ENCODE measurements at places on chromosomes 11 and 22. TPM values are rescaled to one million over a fixed set of nuclear protein-coding genes. Genes with fewer than 3 reads are reported as not detected.

Gene MOB2
- total RNA-seq = 48.3 TPM

- no peak for DNase-seq
Observed at GRCh38 chr22:42732081-42732480, 11.4 kb upstream of the A4GALT start.

GRCh38 chr22:27627444-27627833 lies 174.1 kb downstream of the MN1 start:
- DNase-seq = no peak

DNA sequence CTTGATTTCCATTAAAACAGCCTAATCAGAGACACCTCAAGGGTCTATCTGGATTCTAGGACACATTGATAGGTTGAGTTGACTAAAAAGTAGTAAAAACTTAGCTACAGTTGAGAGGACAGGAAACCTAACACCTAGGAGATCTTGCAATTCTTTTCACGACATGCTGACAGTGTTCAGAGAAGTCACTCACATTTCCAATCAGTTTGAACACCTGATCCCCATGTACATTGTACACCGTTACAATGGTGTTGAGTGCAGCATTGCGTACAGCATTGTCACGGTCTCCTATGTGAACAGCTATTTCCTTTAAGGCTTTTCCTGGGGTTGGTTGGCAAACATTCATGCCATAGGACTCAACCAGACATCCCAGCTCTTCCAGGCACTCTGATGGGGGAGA lies 42.8 kb downstream of the F2 start:
- no peak for DNase-seq

DNA sequence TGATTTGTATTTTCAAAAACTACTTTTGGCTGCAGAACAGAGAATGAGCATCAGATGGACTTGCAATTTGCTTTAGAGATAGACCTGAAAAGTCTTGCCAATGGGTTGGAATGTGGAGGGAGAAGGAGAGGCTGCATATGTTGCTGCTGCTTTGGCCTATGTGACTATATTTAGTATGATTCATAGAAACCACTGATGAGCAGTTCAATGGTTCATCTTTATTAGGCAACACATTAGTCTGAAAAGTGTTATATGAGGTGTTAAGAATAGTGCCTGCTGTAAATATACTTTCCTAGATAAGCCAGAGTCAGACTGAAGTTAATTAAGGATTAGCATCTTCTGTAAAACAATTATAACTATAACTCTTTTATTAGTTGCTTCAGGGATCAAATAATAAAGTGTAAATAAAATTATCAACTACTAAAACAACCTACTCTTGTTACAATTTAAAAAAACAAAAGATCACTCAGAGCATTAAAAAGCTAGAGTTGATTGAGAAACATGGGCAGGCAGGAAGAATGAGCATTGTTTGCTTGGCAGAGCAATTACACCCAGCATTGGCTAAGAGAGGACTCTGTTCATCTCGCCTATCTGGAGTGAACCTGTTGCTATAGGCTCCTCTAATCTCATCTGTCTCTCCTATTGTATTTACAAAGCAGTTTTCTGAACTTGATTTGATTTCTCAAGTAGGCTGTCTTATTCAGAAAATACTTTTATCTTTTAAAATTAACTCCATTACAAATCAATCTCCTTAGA lies 36.3 kb downstream of the HORMAD2 start:
- no peak for DNase-seq

Gene PIH1D2
- 0.98 TPM for total RNA-seq

Gene CRYBB3
- 0.70 TPM for total RNA-seq

Gene RASL10A
- total RNA-seq = 1.7 TPM

DNA sequence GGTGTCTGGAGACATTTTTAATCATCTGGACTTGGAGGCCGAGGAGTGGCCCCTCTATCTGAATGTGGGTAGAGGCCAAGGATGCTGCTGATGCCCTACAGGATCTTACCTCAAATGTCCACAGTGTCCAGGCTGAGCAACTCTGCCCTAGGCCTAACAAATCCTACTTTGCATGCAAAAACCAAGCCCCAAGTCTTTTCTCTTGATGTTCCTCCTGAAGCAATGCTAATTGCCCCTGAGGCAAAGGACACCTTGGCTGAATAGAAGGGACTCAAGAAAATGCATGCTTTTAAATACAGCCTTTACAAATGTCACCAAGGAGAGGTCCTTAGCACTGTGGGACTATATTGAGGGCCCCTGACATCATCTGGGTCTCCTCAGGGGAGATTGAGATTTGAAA lies 43.8 kb upstream of the PHF21B start:
- DNase-seq = no peak

Gene PARVA
- 70.4 TPM for total RNA-seq

DNA sequence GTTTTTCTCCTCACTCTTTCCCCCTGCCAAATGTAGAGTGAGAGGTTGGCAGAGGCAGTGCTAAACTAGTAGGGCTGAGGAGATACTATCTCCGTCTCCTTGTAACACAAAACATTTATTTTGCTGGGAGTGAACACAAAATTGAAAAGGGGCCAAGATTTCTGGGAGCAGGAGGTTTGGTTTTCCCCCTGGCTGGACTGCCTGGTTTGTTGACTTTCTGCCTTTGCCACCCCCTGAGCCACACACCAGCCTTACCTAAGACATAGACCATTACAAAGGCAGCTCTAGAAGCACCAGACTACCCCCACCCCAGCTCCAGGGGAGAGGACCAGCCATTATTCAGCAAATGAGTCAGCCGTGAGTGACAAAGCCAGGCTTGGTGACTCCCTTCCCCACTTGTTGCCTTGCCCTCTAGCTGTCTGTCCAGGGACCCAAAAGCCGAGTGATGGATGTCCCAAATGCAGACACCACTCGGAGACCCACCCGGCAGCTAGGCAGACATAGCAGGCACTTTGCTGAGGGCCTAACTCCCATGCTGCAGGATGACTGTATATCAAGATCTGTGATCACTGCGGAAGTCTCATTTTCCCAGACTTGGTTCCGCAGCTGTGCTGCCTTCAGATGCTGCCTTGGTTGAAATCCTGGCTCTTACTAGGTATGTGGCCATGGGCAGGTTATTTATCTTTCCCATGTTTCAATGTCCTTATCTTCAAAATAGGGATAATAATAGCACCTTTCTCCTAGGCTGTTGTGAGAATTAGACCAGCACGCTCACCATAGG lies 17.7 kb upstream of the CDON start:
- DNase-seq = no peak

Gene OR10G7
- not detected for total RNA-seq

Gene OTOG
- total RNA-seq = not detected

Gene C22orf31
- not detected for total RNA-seq

All from left colon (tissue), 2 donors.